ENCODE measurements at places on chromosomes 7 and 10.

DNA sequence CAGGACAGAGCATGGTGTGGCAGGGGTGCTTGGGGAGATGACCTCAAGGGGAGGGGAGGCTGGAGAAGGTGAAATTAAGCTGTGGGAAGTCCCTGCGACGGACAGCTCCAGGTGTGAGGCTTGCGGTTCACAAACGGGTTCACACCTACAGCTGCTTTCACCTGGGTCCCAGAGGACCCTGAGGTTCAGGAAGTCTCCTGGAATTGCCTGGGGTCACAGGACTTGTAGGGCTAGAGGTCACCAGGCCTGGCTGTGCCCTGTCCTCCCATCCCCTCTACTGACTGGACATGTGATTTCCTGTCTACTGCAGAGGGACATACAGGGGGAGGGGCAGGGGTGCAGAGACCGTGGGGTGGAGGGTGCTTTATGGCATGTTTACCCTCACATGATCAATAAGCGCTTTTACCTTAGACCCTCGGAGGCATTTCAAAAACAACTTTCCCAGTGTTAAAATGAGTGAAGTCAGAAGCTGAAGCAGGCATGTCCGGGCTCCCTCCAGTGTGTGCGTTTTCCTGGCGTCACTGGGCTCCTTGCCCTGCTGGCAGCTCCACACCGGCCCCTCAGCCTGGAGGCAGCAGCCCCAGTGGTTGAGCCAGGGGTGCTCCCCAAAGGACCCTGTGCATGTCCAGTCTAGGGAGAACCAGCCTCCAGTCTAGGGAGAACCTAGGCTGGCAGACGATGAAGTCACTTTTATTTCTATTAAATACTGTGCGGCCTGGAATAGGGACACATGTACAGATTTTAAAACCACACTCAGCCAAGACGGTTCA lies 66.6 kb upstream of the IGFBP3 start:
- DNase-seq, result no peak

GRCh38 chr7:129169171-129169671 lies 19.2 kb upstream of the SMO start:
- no peak for DNase-seq

DNA sequence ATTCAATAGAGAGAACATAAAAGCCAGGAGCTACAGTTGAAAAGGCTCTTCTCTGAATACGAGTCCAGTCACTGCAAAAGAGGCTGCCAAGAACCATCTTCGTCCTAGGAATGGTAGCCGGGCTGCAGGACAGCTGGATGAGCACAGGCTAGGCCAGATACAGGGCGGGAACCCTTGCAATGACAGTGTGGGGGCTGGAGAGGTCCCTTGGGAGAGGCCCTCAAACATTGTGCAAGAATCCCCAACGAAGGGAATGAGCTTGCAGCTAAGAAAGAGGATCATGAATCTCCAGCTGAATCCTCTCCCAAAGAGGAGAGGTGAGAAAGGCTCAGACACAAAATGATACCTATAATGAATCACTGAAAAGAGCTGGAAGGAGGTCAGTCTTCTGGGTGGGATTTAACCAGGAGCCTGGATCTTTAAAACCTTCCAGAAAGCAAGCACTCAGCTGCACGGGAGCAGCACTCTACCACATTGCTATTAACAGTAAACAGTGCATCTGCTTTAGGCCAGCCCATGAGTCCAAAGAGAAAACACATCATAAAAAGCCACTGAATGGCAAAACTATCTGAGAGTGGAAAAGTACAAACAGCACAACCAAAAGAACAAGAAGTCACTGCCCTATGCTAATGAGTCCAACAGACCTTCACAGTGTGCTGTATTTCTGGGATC lies 287.9 kb downstream of the TNS3 start:
- DNase-seq, result no peak

DNA sequence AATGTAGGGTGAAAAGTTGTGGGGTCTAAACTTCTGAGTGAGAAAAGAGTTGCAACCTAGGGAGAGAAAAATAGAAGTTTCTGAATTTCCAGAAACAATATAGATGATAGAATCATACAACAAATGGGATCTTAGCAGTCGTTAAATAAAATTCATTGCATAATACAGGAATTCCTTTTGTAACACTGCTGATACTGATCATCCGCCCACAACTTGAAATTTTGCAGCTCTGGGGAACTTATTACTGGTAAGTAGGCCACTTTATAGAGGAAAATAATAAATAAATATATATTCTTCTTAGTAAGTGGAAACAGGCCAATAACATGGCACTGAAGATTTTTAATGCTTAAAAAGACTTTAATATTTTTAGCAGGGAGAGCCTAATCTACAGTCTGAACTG lies 81.9 kb upstream of the SMIM30 start:
- DNase-seq, result no peak

- DNase-seq, result no peak
Measured at GRCh38 chr10:926075-926698, 5.3 kb downstream of the LARP4B start.

DNA sequence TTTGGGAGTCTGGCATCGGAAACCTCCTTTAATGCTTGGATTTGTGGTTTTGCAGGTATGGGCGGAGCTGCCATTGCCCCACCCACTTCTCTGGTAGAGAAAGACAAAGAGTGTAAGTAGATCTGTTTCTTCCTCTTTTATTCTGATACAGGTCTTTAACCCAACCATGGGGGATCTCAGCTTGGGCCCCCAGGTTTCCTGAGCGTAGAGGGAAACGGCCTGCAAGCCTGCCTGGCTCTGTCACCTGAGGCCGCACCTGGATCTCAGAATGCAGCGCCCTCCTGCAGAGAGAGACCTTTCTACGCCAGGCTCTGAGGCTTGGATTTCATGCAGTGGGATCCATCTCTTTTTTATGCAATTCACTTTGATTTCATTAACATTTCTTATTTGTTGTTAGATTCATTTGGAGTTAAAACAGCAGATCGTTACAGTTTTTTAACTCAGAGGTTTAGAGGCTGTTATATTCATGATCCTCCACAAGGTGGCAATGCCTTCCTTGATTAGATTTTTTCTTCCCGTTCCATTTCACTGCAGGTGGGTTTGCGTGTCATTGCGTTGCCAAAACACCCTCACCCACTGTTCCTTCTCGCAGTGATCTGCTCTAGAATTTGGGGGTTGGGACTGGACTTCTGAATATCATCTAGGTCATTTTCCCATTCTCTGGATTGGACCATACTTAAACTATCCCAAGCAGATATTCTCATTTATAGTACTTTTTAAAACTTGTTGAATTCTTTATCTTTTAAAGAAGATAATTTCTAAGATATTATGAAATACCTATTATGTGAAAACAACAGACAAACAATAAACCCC lies 20.0 kb downstream of the RBM17 start:
- peak; percentile 47 for DNase-seq

- DNase-seq, result no peak
Measured at GRCh38 chr10:104581884-104582601, 59.0 kb upstream of the SORCS3 start.

DNA sequence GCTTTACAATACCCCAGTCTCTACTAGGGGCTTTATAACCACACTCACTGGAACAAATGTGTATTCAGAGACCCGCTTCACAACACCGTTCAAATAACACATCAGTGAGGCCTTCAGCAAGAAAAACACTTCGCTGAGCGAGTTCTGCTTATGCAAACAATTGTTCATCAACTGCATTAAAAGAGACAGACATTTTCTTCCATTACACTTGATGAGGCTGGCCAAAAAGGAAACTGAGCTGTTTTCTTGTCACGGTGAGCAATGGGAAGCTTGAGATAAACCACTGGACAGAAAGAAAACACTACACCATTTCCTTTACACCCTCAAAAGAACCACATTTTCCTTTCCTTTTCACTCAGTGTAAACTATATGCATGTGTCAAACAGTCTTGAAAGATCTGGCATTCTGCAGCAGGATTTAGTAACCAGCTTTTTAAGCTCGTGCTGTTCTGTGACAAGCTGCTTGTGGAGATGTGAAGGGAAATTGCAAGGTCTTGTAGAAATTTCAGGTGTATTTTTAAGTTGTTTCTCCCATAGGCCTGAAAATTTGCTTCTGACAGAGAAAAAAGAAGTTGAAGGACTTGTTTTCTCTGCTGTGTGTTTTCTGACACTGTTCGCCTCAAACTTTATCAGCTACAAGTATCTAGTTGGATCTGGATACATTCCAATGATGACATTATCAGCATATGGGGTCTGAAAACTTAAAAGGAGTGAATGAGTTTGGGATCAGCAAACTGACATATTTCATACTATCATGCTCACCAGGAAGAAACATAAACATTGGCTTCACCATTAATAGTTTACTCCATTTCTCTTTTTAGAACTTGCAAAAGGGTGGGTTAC lies 693.1 kb downstream of the PARD3 start:
- no peak for DNase-seq

DNA sequence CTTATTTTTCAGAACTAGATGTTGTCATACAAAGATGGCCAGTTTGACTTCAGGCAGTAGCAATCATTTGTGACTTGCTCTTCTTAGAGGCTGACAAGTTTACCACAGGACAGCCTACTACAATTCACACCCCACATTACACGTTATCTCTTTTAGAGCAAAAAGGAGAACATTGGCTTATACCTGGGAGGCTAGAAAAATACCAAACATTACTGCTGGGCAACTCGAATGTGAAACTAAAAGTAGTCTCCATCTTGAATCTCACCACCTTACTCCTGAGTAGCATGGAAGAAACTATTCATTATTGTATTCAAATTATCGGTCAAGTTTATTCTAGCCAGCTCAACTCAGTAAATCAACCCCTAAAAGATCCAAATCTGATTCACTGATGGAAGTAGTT lies 90.7 kb upstream of the TMEM26 start:
- DNase-seq, result no peak

GRCh38 chr10:29646960-29647461 lies 12.2 kb upstream of the SVIL start:
- DNase-seq, result no peak

- no peak for DNase-seq
Measured at GRCh38 chr10:79162861-79163665, 94.3 kb downstream of the ZMIZ1 start.

DNA sequence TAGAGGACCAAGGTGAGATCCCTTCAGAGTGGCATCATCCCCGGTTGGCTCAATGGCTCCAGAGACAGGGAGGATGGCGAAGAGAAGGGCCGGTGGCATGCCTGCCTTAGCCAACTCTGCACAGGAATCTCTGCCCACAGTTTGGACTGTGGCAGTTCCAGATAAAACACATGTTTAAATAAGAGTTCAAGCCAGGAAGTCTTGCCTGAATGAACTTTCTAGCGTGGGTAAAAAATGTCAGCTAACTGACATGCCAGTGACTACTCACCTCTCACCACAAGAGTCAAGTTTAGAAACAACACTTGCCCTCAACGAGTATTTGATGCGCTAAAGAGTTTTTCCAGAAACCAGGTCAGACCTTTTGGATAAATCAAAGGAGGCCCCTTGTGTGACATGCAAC lies 3.0 kb downstream of the NOD1 start:
- no peak for DNase-seq

- no peak for DNase-seq
Measured at GRCh38 chr10:27297844-27298521, 57.4 kb upstream of the ACBD5 start.

DNA sequence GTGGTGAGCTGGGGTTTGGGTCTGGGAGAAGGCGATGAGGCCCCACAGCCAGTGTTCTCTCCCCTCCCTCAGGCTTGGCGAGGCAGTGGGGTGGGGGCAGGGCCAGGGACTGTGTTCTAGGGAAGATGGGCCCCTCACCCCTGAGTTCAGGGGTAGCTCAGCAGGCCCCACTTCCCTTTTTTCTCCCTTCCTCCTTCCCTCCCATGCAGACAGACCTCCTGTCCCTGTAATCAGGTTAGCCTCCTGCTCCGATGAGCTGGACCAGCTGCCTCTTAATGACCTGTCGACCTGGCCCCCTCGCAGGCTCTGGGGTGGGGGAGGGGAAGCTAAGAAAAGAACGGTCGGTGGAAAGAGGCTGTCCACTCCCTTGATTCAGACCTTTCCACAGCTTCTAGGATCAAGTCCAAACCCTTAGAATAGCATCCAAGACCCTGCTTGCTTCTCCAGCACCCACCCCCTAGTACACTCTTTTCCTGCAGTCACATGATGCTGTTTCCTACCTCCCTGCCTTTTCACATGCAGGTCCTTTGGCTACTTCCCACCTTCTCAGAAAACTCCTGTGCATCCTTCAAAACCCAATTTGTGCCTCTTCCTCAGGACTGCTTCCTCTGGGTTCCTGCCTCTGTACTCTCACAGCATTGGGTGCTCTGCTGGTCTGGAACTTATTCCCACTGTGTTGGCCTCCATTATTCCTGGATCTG lies 64.1 kb downstream of the ZMIZ1 start:
- no peak for DNase-seq

GRCh38 chr7:46945328-46945727 lies 636.6 kb downstream of the TNS3 start:
- no peak for DNase-seq

- no peak for DNase-seq
Measured at GRCh38 chr10:113709221-113709838, 29.6 kb downstream of the CASP7 start.

- DNase-seq, result no peak
Measured at GRCh38 chr10:100890673-100891317, 22.0 kb upstream of the SLF2 start.

GRCh38 chr7:134448356-134449229 lies 10.3 kb downstream of the AKR1B1 start:
- DNase-seq, result no peak

- DNase-seq, result peak; percentile 10
Measured at GRCh38 chr7:130875265-130875741, 141.3 kb upstream of the KLF14 start.

DNA sequence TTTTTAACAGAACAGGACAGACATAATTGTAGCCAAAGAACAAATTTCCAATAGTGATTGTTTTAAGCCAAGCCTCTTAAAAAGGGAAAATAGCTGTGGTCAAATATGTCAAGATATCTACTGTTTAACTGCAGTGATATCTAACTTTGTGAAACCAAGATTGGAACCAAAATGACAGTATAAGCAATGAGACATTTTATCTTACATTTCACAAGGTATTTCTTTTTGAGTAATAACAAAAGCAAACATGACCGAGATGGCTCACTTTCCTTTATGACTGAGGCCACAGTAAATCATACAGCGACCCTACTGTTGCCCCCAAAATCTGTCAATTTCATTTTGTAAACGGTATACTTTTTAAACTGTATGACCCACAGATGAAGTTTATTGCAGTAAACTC lies 215.8 kb downstream of the MLLT10 start:
- DNase-seq, result no peak

GRCh38 chr7:131027287-131027773 lies 293.3 kb upstream of the KLF14 start:
- DNase-seq, result peak; percentile 62

DNA sequence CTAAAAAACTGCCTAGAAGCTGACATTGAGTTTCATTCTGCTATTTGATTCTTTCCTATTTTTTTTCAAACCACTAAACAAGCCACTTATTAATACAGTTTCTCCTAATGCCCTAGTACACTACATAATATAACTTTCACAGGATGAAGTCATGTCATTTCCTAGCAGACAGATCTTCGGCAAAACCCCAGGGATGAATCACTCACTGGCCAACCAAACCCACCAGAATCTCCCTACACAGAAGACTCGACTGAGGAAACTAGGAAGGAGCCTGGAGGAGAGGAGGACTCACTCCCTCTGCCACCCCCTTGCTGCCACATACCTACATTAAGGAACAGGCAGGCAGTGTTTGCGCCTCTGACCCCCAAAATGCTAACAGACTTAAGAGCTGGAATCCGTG lies 33.4 kb downstream of the XPNPEP1 start:
- no peak for DNase-seq

All from NCI-H1694 (cell line).